Large intestine (tissue), 12 donors: ENCODE measurements at places on chromosomes 7 and 10.

DNA sequence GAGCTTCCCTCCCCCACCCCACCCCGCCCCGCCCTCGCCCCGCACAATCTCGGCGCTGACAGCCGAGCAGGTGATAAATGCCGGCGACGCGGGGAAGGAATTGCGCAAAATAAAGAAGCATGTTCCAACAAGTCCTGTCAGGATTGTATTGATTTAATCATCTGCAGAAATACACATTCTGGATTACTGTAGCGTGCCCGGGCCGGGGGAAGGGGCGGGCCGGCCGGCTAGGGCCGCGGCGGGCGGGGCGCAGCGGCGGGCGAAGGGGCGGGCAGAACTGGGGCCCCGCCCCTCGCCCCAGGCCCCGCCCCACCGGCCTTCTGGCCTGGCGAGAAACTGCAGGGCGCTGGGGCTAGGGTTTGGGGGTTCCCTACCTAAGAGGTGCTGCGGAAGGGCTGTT is 88.9 kb upstream of the PAX2 start:
- no peaks in the 10 kb centered on the region for H3K36me3 ChIP-seq
- DNase-seq = no peak
- peaks cover 4% of the 10 kb centered on the region for H3K4me1 ChIP-seq
- H3K27me3 ChIP-seq = peaks cover 90% of the 10 kb centered on the region
- H3K27ac ChIP-seq = no peak overlapping the region

- no peak for DNase-seq
- H3K4me1 ChIP-seq = peaks cover 10% of the 10 kb centered on the region
- no peak overlapping the region for H3K4me3 ChIP-seq
Observed at GRCh38 chr10:95304463-95304862, 13.7 kb upstream of the PDLIM1 start.

- H3K27ac ChIP-seq = no peak overlapping the region
- H3K4me1 ChIP-seq = no peaks in the 10 kb centered on the region
- DNase-seq = no peak
- no peak overlapping the region for H3K4me3 ChIP-seq
- no peaks in the 10 kb centered on the region for H3K27me3 ChIP-seq
Observed at GRCh38 chr7:85290269-85290668, 103.4 kb upstream of the SEMA3D start.

GRCh38 chr7:158317238-158318205 is 270.1 kb downstream of the PTPRN2 start:
- H3K4me3 ChIP-seq = no peak overlapping the region
- no peak for DNase-seq

GRCh38 chr7:51982653-51983052 is 666.0 kb upstream of the COBL start:
- peaks cover 2% of the 10 kb centered on the region for H3K4me1 ChIP-seq
- no peak overlapping the region for H3K27ac ChIP-seq
- no peak overlapping the region for H3K4me3 ChIP-seq
- DNase-seq = peak; percentile 9
- no peaks in the 10 kb centered on the region for H3K27me3 ChIP-seq
- H3K36me3 ChIP-seq = no peaks in the 10 kb centered on the region
